Retinal pigment epithelial cell (primary cell): ENCODE measurements at places on chromosomes 1 and 21.

- DNase-seq, result peak; percentile 35
Measured at GRCh38 chr1:84152649-84153056, 8.6 kb downstream of the PRKACB start.

- no peak for DNase-seq
Measured at GRCh38 chr1:37930246-37931101, 16.4 kb downstream of the INPP5B start.

GRCh38 chr1:45012639-45013278 is 705 bp downstream of the UROD start:
- DNase-seq, result no peak

DNA sequence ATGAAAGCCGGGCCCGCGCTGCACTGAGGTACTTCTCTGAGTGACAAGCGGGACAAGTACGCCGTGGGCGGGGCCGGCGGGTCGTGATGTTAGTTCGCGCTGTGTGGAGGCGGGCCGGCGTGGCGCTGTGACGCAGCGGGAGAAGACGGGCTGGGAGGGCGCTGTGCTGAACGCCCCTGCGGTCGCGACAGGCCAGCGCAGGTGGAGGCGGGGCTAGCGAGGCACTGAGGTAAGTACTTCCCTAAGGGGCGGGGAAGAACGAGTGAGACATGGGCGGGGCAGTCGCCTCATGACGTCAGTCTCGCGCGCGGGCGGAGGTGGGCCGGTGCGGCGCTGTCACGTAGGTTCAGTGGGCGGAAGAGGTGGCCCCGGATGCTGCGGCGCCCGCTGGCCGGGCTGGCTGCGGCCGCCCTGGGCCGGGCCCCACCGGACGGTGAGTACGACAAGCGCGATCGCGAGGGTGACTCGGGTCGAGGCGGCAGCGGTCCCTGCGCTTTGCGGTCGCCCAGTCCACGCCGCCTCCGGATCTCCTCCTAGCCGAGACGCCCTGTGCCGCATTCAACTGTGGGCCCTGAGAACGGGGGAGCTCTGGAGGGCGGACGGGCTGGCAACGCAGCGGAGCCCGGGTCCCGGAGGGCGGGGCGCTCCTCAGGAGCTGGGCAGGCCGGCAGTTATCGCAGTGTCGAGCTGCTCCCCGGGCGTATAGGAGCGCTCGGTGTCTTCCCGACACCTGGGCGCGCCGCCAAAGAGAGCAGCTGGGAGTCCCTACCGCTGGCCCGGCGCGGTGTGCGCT is at the start of gene GUK1:
Gene GUK1 (plus strand): TSS at position 349 of the 793 bp plus-strand sequence. CDS start 24 bp downstream, at position 373.
- peak; percentile 98 for DNase-seq

GRCh38 chr1:162171111-162171510 is 101.6 kb downstream of the NOS1AP start:
- DNase-seq, result no peak

DNA sequence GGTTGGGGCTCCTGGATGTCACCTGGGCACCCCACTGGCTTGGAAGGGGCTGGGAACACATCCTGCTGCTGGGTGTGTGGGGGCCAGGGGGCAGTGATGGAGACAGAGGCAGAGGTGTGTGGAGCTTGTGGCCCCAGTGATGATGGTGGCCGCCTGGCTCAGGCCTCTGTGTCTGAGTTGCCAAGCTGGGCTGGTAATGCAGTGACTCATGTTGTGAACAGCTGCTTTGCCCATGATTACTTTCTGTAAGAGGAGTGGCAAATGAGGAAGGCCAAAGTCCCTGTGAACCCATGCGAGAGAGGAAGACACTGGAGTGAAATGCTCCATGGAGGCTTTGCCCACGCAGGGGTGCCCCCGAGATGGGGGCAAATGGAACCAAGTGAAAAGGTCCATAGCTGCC is 86.8 kb downstream of the KCNJ6 start:
- DNase-seq, result no peak

DNA sequence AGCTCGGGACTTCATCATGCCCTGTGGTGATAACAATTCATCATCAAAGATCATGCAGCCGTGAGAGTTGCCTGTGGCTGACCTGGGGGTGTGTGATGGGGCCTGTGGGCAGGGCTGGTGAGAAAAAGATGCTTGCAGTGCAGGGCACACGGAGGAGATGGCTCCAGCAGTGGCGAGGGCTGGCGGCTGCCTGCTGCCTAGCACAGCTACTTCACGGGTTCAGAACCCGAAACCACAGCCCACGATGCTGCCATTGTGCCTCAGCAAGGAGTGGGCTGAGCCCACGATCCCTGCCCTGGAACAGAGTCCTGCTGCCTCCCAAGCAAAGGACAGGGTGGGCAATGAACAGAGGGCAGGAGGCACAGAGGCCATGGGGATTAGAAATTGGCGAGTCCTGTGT is 631 bp upstream of the KRTAP10-9 start:
- DNase-seq, result no peak

DNA sequence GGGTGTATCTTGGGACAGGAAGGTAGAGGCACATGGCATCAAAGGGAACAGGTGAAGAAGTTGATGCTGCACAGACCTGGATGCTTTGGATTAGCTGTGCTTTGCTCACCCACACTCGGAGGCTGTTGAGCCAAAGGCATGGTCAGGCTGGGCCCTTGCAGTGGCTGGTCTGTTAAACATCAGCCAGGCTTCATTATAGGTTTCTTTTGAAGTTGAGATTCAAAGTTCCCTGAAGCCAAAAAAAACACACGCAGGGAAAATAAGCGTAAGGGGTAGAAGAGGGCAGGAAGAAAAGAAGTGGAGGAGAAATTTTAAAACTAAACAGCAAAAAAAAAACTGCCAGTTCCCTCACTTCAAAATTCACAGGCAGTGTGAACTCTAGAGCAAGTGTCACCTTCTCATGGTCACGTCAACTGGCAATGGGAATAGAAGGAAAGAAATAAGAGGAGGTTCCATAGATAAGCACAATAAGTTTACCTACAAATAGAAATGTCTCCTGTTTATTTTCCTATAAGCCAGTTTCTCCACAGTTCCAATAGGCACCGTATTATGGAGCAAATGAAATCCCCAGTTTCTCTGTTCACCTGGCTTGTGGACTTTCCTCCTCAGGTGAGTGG is 139.5 kb downstream of the PAPPA2 start:
- DNase-seq, result no peak

GRCh38 chr1:183295521-183295920 is 109.5 kb downstream of the LAMC2 start:
- DNase-seq, result no peak

DNA sequence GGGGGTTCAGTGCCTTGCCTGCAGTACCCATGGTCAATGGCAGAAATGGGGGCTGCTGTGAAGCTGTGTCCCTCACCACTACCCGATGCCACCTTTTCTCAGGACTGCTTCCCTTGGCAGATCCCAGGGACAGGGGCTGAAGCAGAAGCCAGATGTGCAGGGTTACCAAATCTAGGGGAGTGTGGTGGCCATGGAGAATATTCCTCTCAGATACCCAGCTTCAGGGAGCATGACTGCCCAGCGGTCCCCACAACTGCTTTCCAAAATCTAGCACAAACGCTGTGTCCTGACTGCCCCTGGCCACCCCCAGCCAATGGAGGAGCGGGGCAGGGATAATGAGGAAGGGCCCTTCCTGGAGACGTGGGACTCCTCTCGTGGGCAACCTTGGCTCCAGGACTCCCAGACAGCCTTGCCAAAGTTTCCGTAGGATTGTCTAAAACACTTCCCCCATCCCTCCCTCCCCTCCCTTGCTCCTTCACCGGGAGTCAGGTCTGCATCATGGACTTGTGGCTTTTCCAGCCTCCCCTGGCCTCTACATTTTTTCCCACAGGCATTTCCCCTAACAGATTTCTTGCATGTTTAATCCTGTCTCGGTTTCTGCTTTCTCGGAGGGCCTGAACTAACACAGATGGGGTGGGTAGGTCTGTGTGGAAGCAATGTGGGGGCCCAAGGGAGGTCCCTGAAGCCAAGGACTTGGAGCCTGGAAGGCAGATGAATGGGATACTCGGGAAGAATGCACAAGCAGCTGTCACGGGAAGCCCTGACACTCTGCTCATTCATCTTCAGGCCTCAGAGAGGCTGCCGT is 80.5 kb downstream of the OMA1 start:
- no peak for DNase-seq

- no peak for DNase-seq
Measured at GRCh38 chr1:12527564-12527963, 90.4 kb downstream of the DHRS3 start.

GRCh38 chr1:219149953-219150352 is 23.7 kb upstream of the LYPLAL1 start:
- DNase-seq, result peak; percentile 17
